ENCODE measurements at places on chromosomes 4 and X.

GRCh38 chr4:151226004-151226932, 50.7 kb upstream of the PRSS48 start:
- no peak for DNase-seq

DNA sequence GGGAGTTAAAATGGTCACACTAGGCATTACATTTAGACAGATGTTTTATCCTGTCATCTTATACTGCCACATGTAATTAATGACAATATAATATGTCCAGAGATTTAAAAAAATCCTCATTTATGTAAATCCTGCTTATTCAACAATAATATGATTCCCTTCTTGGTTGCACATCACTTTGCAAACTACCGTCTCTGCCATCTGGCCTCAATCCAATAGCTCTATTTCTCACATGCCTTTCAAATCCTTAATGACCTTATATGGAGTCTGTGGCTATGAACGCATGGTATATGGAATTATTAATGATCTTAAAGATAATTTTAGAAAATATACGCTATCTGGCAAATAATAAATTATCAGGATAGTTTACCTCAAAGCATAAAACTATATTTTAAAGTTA, 144.5 kb downstream of the NPNT start:
- no peak for DNase-seq

DNA sequence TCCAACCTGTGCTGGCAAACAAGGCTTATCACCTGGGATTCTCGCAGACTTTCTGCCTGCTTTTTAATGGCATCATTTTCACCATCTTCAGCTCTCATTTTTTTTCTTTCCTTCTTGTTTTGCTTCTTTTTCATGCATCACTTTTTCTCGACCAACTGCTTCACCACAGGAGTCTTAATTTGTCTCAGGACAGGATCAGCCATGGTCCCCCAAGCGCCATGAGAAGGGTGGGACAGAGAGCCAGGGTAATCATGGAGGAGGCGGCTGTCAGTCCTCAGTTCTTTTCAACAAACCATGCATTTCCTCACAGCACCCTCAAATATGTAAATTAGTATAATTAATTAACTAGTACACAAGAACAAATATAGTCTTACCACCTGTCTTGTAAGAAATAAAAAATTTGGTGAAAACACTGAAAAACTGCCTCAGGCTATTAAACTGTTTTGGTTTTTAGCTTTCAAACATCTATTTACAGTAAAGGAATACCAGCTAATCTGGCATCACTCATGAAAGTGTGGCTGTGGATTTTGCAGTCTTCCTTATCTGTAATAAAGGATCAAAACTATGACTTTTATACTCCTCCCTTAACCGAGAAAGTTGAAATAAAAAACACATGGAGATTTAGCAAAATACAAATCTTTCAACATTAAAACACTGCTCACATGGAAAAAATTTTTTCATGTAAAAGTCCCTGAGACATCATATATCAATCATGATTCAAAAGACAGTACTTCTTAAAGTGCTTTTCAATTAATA, 19.1 kb downstream of the EIF4E start:
- no peak for DNase-seq

GRCh38 chr4:81173213-81173612, 41.8 kb downstream of the PRKG2 start:
- no peak for DNase-seq

DNA sequence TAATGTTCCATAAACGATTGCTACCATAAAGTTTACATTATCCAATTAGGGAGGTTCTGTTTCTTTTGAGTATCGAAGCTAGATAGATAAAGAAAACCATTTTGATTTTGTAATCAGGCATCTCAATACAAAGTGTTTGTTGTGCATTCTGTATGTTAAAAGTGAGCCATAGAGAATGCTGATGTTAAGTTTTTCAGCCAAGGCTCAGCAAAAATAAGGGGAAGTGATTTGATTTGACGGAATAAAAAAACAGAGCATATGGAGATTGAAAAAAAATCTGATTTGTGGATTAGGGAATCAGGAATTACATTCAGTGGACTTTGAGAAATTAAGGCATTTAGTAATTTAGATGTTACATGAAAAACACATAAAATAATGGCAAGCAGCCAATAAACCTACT, 314.8 kb downstream of the PPP3CA start:
- DNase-seq, result no peak

GRCh38 chr4:6560416-6561172, 14.4 kb upstream of the MAN2B2 start:
- no peak for DNase-seq

GRCh38 chr4:138798404-138798803, 217.2 kb upstream of the NOCT start:
- no peak for DNase-seq

GRCh38 chr4:40409835-40410234, 74.7 kb downstream of the CHRNA9 start:
- DNase-seq, result no peak

- DNase-seq, result no peak
Measured at GRCh38 chrX:104137496-104137895, 19.3 kb downstream of the SLC25A53 start.

DNA sequence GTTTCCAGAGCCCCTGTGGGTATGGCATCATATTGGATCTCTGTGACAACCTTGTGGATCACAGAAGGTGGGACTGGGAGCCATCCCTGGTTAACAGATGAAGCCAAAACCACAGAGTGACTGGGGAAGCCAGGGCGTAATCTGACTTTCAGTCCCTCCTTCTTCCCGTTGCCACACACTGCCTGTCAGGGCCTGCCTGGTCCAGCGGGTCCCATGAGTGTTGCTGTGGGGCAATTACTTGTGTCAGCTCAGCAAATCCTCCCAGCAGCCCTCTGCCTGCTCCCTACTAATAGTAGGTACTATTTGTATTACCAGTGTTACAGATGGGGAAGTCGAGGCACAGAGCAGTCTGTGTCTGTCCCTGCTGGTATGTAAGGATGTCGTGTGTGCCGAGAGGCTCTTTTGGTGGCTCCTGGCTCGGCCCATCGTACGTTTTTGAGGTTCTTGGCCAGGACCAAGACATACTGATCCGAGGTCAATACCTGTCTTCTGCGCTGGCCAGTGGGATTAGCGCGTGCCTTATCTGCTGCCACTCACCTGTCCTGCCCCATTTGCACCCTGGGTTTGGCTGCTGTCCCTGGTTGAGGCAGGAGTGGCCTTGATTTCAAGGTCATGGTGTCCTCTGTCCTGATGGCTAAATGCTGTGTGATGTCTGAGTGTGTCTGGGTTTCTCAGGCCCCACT, 5.7 kb downstream of the NSG1 start:
- no peak for DNase-seq

- DNase-seq, result no peak
Measured at GRCh38 chr4:73501664-73502265, 20.2 kb downstream of the AFM start.
